Posterior cingulate gyrus (tissue), 11 donors: ENCODE measurements at places on chromosomes 16 and 17.

DNA sequence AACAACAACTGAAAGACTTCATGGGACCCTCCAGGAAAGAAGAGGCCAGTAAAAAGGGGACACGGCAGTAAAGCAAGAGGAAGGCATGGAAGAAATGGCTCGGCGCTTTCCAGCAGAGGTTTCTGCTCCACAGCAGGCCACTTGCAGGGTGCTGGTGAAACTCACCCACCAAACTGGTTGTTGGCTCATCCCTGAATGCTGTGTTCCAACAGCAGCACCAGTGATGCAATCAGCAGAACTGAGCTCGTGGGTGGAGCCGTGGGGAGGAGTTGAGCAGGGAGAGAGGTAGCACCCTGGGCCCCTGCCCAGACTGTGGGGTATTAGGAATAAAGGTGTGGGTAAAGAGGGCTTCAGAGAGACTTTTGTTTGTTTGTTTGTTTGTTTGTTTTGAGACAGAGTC, 62.8 kb upstream of the ADCY9 start:
- peak; percentile 60 for DNase-seq

DNA sequence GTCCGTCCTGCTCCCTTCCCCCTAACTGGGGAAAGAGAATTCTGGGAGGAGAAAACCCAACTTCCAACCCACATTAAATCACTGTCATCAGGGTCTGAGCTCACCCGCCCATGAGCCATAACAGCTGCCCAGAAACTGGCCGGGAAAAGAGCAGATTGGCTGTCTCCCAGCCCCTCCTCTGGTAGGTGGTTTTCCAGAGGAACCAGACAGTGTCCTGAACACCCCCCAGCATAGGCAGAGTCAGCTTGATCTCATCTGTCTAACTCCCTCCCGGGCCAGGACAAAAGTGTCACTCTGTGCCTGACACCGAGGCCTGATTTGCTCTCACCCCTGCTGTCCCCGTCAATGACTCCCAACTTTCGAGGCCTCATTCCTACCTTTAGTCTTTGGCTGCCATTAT, 197.0 kb downstream of the AXIN2 start:
- no peak for DNase-seq

DNA sequence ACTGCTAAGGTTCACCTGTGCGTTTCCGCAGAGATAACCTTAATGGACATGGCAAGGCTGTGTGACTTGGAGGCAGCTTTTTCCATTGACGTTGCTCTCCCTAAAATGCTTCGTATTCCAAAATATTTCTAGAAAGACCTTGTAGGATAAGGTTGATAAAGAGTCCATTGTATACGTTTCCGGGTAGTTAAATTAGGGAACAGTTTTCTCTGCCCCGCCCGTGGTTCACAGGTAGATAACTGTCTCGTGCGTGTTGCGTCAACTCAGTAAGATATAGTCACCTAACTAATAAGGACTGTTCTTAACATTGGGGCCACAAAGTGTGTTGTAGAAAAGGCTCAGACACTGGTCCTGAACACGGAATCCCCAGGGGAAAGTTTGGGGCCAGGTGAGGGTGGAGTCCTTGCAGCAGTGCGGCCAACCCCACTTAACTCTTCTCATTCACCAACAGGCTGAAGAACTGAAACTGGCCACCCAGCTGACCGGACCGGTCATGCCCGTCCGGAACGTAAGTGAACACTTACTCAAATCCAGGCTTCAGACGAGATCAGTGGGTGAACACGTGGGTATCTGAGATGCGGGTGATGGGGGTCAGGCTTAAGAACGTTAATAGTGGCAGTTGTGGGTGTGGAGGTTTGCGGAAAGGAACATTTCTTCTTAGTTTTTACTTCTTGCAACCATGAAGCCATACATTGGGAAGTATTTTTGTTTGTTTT, 1.6 kb downstream of the RPL13 start:
- no peak for DNase-seq

DNA sequence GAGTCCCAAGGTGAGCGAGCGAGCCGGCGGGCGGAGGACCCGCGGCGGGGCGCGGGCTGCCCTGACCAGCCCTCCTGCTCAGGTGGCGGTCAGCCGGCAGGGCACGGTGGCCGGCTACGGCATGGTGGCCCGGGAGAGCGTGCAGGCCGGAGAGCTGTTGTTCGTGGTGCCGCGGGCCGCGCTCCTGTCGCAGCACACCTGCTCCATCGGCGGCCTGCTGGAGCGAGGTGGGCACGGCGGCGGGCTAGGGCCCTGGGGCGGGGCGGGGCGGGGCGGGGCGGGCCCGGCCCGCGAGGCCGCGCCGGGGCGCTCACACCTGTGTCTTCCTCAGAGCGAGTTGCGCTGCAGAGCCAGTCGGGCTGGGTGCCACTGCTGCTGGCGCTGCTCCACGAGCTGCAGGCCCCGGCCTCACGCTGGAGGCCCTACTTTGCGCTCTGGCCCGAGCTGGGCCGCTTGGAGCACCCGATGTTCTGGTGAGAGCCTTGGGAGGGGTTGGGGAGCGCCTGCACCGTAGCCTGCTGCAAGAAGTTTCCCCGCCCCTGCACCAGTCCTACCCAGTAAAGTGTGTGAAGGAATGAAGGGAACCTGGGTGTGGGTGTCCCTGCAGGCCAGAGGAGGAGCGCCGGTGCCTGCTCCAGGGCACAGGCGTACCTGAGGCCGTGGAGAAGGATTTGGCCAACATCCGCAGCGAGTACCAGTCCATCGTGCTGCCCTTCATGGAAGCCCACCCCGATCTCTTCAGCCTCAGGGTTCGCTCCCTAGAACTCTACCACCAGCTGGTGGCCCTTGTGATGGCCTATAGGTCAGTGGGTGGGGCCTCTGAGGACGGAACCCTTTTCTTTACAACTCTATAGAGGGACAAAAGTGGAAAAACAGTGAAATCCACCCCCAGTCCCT, 802 bp downstream of the SETD6 start:
- no peak for DNase-seq

DNA sequence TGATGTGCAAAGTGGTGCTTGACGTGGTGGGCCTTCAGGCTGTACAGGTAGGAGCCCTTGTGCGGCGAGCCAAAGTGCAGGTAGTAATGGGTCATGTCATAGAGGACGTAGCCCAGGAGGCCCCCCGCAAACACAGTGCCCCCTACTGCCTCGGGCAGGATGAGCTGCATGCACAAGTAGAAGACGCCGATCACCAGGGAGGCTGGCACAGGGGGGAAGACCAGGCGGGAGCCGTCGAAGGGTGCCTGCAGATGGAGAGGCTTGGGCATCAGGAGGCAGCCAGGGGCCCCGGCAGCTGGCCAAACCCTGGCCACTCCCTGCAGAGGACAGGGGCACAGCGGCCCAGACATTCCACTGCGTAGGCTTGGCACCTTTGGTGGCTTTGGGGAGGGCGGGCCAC, 15.7 kb upstream of the MLKL start:
- DNase-seq: peak; percentile 77

DNA sequence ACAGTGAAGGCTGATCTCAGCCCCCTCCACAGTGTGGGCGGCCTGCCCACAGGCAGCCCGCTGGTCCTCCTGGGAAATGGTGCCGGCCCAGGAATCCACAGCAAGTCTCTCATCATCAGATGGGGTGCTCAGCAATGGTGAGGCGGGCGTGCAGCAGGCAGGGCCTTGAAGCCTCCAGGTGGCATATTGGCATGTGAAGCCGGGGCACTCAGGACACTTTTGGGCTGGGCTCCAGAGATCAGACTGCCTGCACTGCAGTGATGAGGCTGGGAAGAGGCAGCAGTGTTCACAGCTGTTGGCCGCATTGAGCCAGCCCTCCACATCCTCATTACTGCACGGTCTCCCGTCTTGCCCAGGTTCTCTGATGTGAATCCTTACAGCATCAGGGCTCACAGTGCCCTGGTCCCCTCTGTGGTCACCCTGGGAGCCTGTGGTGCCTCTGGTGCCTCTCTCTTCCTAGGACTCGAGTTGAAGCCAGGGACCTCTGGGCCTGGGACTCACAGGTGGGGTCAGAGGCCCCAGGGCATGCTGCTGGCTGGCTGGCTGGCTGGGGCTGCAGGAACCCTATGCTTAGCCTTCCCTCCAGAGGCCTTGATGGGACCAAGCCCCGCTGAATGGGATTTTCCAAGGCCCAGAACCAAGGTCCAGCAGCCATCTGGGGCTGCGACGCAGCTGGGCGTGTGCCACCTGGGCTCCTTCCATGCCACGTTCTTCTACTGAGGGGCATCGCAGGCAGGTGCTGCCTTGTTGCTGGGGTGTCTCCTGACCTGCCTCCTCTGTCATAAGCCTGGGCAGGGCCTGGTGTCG, 48.6 kb downstream of the TNFRSF13B start:
- no peak for DNase-seq

- DNase-seq: no peak
Observed at GRCh38 chr17:58091024-58091567, 7.9 kb downstream of the DYNLL2 start.
